Lower lobe of right lung (tissue), 2 donors: ENCODE measurements at places on chromosomes 12 and 14. TPM values are rescaled to one million over a fixed set of nuclear protein-coding genes. Genes with fewer than 3 reads are reported as not detected.

DNA sequence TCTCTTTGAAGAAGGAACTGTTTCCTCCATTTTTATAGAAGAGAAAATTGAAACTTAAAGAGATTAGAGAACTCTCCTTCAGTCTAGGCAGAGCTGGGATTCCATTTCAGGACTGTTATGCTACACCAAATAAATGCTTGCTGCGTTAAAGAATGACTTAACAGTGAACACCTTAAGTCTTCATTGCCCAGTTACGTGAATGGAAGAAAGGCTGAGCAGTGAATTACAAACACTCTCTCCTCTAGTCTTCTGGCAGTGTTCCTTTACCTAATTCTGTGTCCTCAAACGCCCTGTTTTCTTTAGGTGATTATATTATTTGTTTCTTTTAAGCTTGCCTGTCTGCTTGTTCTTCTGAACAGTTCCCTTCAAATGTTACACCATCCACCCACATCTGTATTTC is 59.7 kb downstream of the RCOR1 start:
- DNase-seq = no peak

DNA sequence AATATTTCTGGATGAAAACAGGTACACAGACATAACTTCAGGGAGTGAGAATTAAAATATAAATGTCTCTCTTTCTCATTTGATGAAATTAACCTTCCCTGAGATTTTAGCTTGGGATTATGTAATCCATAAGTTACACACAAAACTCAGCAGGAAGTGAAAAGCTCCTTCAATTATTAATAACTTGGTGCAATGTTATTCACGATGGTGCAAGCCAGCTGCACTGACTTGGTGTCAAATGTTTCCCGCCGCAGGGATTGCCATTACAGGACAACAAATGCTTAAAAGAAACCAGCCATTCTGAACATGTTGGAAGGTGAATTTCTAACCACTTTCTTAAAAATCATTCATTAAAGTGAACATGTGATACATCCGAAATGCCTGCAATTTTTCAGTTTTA is 250.4 kb downstream of the FOXN3 start:
- DNase-seq = no peak

- DNase-seq = no peak
Observed at GRCh38 chr14:94643316-94644101, 31.3 kb downstream of the SERPINA3 start.

- DNase-seq = no peak
Observed at GRCh38 chr14:23697680-23698079, 61.5 kb downstream of the DHRS2 start.

DDIT3 gene
- 26.1 TPM for total RNA-seq

DNA sequence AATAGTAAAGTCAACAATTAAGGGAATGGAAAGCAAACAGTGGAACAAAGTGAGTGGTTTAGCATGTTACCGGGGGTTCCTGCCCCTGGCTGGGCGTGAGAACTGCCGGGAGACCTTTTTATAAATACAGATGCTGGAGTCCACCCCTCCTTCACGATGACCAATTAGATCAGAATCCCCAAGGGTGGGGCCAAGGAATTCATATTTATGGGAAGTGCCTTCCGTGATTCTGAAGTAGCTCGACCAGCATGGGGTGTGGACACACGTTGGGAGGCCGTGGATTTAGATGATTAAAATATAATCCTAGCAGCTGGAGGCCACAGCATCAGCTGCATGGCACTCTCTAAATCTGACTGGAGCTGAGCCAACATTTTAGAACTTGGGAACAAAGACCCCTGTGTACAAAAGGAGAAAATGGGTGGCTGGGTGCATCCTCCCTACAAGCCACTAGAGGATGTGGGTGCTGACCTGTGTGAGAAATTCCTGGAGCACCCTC is 87.9 kb downstream of the SRRM4 start:
- DNase-seq = no peak

- no peak for DNase-seq
Observed at GRCh38 chr12:87382436-87382835, 646.8 kb downstream of the C12orf50 start.

- DNase-seq = no peak
Observed at GRCh38 chr12:83826112-83826511, 1086.5 kb downstream of the SLC6A15 start.

DNA sequence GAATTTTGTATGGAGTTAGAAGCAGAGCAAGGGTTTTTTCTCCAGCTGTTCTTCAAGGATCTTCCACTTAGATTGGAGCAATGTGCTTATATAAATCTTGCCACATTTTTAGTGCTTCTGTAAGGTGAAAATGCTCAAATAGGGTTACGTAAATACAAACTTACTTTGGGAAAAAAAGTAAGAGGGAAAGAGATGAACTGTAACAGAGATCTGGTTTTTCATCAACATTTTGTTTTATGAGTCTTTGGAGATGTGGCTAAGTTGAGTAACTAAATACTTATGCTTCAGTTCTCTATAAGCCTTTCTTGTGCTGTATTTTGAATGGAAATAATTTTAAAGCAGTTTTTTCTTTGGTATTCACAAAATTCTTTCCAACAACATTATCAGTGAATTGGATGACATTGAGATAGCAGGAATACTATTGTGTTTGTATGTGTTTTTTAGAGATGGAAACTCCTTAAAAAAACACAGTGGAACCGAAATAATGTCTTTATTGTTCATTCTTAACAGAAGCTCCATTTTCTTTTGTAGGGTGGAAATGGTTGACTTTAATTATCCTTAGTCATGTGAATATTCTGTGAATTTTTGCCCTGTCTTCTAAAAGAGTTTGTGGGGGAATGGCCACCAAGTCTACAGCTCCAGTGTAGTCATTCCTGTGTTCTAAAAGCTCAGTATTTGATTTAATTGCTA is 45.7 kb downstream of the NPAS3 start:
- no peak for DNase-seq

- DNase-seq = peak; percentile 64
Observed at GRCh38 chr12:26195641-26196420, 458 bp downstream of the SSPN start.

DNA sequence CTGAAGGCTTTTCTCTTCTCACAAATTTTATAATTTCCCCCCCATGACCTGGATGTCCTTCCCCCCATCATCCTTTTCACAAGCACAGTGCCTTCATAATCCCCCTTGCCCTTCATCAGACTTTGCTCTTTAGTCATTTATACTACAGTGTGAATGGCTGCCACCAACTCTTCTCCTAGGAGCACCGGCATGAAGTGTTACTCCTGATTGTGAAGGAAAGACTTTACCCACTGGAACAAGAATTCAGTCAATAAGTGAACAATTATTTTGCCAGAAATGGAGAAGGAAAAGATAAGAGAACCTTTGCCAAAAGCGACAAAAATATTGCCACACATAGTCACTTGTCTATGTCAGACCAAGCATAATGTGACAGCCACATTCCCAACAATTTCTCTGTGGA is 5.0 kb downstream of the SERPINA9 start:
- no peak for DNase-seq

GRCh38 chr12:23014749-23015148 is 389.8 kb downstream of the ETNK1 start:
- no peak for DNase-seq
